ENCODE measurements at places on chromosomes 5 and 9.

DNA sequence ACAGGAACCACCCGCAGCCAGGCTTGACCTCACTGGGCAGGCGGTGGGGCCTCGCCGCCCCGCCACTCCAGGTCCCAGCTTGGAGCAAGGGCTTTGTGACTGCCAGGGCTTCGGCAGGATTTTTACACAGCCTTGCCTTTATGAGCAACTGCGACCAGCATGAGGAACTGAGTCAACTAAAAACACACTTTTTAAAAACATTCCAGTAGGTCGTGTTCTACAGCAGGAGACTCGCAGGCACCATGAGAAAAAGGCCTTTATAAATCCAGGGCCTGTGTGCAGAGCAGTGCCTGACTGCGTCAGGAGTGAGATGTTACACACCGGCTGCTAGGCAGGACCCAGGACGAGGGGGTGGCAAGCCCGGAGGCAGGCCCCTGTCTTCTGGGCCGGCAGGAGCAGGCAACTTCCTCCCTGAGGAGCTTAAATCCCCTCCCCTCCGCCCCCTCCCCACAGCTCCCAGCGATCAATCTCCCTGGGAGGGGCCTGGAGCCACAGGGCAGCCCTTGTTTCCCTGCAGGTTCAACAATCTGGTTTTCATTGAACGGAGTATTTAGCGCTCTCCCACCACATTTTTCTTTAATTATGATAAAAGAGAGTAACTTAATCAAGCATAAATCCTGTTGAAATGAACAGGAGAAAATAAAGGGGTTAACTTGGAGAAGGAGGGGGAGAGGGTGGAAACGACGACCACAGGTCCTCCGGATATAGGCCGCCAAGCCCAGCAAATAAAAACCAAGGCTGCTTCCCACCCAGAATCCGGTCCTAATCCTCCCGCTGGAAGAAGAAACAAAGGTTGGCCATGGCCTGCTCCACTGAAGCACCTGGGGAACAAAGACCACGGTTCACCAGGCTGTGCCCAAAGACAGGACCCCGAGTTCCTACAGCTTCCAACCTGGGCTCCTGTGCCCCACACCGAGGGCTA is 92.5 kb downstream of the ROR2 start:
- DNase-seq: no peak

DNA sequence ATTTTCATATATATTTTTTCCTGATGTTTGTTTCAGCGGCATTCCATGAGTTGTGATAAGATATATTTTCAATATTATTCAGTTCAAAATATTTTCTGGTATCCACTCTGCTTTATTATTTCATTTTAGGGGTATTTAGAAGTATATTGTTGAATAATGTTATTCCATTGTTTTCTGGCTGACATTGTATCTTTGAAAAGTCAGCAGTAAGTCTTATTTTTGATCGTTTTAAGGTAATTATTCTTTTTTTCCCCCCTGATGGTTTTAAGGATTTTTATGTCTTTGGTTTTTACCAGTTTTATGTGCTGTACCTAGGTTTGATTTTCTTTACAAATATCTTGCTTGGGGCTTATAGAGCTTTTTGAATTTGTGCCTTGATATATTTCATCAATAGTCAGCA is 6.6 kb upstream of the GLRA1 start:
- no peak for DNase-seq

- no peak for DNase-seq
Observed at GRCh38 chr9:134730761-134731496, 89.3 kb downstream of the COL5A1 start.

DNA sequence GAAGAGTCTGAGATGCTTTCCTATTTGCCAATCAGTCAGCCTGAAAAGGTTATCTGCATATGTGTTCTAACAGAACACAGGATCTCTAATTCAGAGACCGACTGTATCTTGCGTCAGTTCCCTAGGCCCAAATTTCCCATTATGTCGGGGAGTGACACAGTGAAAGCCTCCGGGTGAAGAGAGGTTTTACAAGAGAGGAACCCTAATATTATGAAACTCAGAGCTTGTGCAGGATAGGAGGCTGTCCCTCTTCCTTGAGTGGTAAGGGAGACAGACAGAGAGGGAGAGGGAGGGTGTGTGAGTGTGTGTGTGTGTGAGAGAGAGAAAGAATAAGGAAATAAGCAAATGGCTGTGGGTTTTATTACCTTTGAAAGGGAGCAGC is 1.9 kb downstream of the CD14 start:
- no peak for DNase-seq

- DNase-seq: no peak
Observed at GRCh38 chr9:96660692-96661248, 5.7 kb upstream of the PRXL2C start.

GRCh38 chr5:139078345-139078744 is 119.8 kb downstream of the SIL1 start:
- no peak for DNase-seq

DNA sequence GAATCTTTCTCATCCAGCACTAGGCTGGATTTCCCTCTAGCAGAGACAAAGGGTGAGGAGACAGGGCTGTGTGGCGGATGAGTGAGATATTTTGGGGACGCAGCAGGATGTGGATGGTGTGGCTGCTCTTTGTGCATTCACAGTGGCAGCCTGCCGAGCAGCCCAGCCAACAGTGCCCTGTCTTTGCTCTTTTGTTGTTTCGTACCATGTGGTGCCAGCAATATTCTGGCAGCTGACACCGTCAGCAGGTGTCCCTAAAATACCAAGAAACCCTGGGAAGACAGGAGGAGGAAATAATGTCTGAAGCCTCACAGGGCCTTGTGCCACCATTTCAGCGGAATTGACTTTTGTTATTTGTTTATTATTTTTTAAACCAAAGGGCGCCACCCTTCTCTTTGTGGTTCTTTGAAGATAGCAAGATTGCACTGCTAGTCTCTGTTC is 141.4 kb downstream of the CCDC192 start:
- DNase-seq: no peak

GRCh38 chr9:123267481-123268198 is 746 bp downstream of the STRBP start:
- DNase-seq: no peak

DNA sequence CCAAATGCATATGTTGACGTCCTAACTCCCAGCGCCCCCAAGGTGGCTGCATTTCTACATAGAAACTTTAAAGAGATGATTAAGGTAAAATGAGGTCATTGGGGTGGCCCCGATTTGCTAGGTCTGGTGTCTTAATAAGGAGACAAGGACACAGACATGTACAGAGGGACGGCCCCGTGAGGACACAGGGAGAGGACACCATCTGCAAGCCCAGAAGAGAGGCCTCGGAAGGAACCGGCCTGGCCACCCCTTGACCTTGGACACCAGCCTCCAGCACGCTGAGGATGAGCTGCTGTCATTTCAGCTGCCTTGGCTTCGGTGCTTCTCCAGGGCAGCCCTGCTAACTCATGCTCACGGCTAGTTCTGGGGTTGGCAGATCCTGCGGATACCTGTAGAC is 73.2 kb downstream of the MRPL36 start:
- DNase-seq: no peak

GRCh38 chr5:128432913-128433440 is 105.1 kb downstream of the FBN2 start:
- no peak for DNase-seq

GRCh38 chr9:93258419-93258817 is 74.5 kb downstream of the WNK2 start:
- DNase-seq: no peak

DNA sequence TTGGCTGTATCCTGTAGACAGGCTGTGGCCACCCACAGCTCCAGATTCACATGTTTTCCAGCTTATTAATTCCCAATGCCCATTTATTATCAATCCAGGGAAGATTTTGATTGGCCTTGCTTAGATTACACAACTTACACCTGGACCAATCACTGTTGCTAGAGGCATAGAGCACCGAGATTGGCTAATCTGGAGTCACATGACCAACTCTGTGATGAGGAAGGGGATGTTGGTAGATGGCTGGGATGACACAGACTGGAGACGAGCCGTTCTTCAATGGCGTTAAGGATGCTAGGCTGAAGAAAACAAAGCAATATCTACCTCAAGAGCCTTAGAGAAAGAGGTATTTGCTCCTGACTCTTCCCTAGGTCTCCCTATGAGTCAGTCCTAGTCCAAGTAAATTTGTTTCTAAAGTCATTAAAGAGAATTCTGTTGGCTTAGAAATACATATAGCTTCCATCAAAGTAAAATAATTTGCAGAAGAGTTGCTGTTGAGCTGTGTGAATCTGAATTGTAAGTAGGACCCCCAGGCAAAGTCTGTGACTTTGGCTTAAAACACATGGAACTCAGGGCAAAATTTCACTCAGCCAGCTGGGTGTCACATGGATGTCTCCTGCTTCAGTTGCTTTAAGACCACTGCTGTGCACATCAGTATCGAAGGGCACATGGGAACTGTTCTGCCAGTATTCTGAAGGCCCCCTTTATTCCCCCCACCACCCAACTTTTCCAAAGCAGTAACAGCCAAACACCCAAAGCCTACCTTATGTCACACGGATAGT is 326.4 kb upstream of the KLF4 start:
- DNase-seq: no peak

DNA sequence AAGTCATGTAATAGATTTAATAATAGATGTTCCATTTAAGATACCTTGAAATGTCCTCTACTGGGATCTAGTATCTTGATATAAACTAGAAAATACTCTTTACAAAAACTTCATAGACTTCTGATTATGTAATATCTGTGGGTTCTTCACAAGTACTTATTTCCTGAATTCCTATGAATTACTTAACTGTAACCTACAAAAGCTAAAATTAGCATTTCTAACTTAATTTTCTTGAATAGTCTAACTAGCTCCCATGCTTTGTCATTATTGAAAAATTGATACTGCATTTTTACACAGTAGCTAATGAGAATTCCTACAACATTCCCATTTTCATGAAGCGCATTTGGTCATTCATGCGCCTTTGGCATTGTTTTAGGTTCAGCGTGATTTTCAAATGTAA is 1828.2 kb downstream of the MAT2B start:
- DNase-seq: no peak

- no peak for DNase-seq
Observed at GRCh38 chr9:137194388-137194787, 5.9 kb downstream of the SSNA1 start.

GRCh38 chr9:126695701-126696400 is 82.1 kb downstream of the LMX1B start:
- no peak for DNase-seq

DNA sequence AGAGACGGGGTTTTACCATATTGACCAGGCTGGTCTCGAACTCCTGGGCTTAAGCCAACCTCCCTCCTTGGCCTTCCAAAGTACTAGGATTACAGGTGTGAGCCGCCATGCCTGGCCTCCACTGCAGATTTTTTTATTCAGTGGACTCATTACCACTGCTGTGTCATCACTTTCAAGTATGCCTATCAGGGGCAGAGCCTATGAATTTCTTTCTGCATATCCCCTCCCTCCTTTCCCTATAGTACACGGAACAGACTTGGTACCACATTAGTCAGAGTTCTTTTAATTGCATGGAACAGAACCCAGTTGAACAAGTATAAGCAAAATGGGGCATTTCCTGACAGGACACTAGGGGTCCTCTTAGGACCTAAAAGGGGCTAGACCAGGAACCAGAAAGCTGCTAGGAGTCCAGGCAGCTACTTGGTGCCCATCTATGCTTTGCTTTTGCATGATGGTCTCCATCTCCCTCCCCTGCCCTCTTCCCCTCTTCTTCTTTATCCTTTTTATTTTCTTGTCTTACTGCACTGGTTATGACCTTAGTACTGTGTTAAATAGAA is 5.8 kb downstream of the BSPRY start:
- no peak for DNase-seq

GRCh38 chr5:179762781-179763176 is 30.2 kb downstream of the MAML1 start:
- no peak for DNase-seq

DNA sequence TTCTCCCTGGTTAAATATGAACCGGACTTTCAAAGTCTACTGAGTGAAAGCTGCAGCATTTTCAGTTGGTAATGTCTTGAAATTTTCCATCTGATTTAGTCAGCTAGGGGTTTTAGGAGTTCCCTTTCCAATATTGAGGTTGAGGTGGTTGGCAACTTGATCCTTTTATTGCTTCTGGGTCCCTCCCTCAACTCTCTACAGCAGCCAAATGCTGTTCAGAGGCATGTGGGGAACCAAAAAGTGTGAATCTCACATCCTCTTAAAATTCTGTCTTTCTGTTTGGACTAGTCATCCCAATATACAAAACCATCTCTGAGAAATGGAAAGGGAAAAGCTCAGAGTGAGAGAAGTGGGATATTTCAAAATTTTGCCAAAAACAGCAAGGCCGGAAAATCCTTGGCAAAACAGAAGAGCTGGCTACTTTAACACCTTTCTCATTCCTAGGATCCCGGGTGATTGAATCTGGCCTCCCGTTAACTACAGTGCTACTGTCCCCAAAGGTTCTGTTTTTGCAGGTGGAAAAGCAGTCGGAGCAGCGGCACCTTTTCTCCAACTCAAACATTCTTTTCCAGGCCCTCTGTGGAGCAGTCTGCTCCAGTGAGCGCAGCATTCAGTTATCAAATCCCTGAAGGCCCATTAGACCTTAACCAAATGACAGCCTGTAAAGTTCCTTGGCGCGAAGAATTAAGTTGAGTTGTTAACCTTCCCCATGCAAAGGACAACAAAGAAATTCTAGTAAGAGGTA is 345.9 kb upstream of the NUDT12 start:
- no peak for DNase-seq

- no peak for DNase-seq
Observed at GRCh38 chr5:56319526-56320181, 86.5 kb upstream of the ANKRD55 start.

DNA sequence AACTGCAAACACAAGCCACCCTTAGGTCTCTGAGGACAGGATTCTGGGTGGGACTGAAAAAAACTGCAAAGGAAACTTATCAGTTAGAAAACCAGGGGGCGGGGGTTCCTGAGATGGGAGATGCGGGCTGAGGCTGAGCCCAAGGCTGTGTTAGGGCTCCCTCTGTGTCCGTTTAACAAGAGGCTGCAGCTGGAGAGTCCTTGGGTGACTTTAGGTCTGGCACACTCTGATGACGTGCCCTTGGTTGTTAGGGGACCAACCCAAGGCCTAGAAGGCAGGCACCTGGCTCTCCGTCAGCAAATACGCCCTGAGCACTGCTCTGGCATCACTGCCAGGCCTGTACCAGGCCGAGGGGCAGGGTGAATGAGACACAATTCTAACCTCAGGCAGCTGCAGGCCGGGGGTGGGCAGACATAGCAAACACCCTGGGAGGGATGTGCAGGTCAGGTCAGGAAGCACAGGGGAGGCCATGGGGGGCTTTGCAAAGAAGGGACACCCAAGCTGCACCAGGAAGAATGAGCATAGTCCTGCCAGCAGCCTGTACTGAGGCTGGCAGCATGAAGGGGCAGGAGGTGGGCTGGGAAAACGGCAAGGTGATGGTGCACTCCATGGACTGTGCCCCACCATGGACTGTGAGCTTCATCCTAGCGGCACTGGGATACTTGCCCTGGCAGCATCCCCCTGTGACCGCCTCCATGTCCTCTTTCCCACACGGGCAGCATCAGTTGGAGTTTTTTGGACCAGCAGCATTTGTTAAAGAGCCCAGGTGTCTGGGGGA is 137.9 kb downstream of the GABBR2 start:
- no peak for DNase-seq

GRCh38 chr5:158792976-158793375 is 306.7 kb downstream of the EBF1 start:
- no peak for DNase-seq

DNA sequence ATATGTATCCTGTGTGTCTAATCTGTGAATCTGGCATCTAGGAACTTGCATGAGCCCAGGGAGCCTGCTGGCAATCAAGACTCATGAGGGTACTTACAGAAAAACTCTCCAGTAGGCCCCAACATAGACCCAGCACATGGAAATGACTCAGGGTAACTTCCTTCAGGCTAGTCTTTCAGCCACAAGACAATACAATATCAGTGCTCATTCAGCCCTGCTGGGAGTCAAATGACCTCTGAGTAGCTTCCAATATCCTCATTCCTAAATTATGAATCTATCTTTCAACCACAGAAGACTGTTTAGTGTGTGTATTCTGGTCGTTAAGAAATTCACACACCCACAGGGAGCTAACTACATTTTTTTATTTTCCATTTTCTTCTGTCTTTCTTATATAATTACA is 1273.0 kb downstream of the EFNA5 start:
- DNase-seq: no peak
